ENCODE measurements at places on chromosomes 5 and 9.

- DNase-seq: peak; percentile 14
These were observed 92.9 kb downstream of the LRRC70 start for GRCh38 chr5:62671479-62671878.

DNA sequence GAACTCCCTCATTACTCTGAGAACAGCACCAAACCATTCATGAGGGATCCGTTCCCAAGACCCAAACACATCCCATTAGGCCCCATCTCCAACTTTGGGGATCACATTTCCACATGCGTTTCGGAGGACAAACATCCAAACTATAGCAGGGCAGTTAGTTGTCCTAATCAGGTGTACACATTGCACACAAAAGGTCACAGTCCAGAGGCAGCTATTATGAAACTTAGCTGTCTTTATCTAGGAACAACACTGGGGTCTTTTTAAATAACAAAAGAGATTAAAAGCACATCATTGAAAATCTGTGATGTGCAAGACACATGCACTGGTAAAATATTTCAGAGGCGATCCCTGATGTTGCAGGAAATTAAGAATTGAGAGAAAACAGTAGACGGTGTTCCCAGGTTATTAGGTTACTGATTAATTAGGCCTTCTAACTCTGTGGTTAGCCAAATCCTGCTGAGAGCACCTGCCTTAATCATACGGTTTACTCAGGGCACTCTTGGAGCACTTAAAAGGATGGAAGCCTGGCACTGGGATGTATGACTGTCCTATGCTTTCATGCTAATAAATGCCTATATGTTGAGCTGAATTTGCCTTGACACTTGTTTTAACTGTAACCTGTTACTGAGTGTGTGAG lies 1574.5 kb upstream of the WWC1 start:
- no peak for DNase-seq

DNA sequence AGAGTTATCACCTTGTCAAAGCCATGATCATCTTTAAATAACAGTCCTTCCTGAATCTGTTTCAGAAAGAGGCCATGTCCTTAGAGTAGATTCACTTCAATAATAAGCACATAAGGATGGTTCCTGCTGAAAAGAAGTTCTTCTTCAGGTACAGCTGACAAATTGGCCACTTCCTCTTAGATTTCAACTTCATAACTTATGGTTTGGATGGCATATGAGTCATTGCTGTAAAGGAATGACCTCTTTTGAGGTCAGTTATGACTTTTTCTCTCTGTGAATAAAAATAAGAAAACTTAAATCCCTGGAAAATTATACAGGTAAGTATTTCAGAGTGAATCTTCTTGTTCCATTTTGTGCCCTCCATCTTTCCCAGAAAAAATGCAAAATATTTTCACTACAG lies 555.3 kb upstream of the ZNF462 start:
- peak; percentile 31 for DNase-seq

- no peak for DNase-seq
These were observed 3.2 kb upstream of the TMEM171 start for GRCh38 chr5:73117088-73117740.

DNA sequence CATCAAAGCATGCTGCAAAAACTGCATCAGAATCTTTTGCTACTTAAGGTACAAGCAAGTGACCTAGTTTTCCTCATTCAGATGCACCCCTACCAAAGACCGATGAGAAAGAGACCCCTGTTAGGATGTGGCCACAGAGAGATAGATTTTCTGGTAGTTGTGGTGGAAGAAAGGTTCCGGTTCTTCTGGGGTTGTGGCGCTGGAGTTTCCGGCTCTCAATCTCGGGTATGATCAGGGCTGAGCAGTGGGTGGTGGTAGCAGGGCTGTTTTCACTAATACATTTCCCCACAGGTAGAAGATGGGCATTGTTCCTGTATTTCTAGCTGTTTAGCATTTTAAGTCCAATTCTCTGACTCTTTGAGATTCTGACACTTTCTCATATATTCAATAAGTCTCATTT lies 58.4 kb downstream of the PCSK1 start:
- no peak for DNase-seq

GRCh38 chr5:154262342-154262741 lies 71.8 kb downstream of the GALNT10 start:
- DNase-seq: no peak

- no peak for DNase-seq
These were observed 78.2 kb upstream of the ARAP3 start for GRCh38 chr5:141760193-141760592.

DNA sequence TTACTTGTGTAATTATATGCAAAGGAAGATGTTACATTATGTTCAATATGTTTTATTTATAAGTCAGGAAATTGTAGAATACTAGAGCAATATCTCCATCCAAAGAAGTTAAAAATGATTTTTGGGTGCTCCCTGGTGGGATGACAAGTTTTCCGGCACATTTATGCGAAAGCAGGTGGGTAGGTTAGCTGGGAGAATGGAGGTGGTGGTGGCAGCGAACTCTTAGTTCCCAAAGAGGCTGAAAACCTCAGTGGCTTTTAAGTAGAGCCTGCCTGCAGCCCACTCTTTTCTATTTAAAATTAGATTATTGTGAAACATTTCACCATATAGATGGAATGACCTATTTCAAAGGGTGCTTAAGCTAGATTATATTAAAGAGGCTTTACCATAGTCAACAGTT lies 51.8 kb downstream of the ANKRD33B start:
- DNase-seq: no peak

DNA sequence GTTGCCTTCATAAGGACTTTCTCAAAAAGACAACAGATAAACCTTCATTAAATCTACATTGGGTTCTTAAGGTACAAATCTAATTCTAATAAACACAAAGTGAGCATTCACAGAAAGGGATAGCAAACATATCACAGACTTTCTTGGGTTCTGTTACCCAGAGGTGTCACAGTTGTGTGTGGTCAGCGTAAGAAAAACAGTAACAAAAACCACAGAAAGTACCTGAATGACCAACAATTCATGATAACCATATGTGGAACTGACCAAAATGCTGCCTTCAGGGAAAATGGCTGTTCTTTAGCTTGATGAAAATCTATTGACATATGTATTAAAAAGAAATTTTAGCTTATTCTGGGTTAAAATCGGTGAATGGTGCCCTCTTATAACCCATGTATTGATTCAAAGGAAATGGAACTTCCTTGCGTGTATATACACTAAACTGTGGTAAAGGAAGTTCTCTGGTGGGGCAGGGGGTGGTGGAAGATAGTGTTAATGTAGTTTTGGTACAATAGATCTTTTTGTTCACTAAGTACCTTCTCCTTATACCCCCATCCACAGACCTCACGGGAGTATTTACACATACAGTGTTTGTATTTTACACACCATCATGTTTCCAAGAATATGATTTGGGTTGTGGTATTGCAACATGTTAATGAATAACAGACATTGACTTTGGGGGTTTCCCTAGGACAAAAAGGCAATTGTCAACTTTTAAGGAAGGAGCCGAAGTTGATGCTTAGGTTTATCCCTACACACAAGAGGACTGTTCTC lies 152.5 kb downstream of the APBA1 start:
- no peak for DNase-seq

- DNase-seq: peak; percentile 45
These were observed 68.8 kb upstream of the PPP2R2B start for GRCh38 chr5:146947181-146947941.

Measured in epithelial cell of esophagus (primary cell).